Activated CD4-positive, CD25-positive, alpha-beta regulatory T cell (primary cell): ENCODE measurements at places on chromosomes 12 and 14.

GRCh38 chr14:39266525-39266870 lies 32.8 kb downstream of the MIA2 start:
- DNase-seq, result no peak

GRCh38 chr12:23006413-23006812 lies 381.4 kb downstream of the ETNK1 start:
- DNase-seq, result no peak

GRCh38 chr12:57151741-57152630 lies 4.6 kb upstream of the LRP1-AS start:
- no peak for DNase-seq

- DNase-seq, result no peak
Measured at GRCh38 chr14:65170768-65171507, 68.6 kb upstream of the MAX start.

- no peak for DNase-seq
Measured at GRCh38 chr14:61438860-61439765, 117.7 kb downstream of the PRKCH start.

GRCh38 chr12:42394429-42394828 lies 68.5 kb downstream of the PPHLN1 start:
- no peak for DNase-seq

- no peak for DNase-seq
Measured at GRCh38 chr12:76441016-76441415, 92.8 kb upstream of the BBS10 start.

GRCh38 chr14:37608649-37609048 lies 13.2 kb downstream of the TTC6 start:
- no peak for DNase-seq

DNA sequence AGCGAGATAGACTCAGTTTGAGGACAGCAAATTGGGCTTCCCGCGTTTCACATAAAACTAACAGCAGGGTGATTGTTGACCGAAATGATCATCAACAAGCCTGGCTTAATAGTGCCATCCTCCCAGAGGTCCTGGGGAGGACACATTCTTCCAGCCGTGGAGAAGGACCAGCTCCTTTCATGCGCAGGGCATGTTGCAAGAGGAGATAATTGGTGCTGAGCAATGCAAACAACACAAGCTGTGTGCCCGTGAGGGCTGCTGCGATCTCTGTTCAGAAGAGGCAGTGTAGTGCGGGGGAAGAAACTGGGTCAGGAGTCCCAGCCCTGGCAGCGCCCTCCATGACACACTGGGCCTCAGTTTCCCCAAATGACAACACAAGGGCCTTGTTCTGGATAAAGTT lies 54.3 kb downstream of the CCDC85C start:
- no peak for DNase-seq

DNA sequence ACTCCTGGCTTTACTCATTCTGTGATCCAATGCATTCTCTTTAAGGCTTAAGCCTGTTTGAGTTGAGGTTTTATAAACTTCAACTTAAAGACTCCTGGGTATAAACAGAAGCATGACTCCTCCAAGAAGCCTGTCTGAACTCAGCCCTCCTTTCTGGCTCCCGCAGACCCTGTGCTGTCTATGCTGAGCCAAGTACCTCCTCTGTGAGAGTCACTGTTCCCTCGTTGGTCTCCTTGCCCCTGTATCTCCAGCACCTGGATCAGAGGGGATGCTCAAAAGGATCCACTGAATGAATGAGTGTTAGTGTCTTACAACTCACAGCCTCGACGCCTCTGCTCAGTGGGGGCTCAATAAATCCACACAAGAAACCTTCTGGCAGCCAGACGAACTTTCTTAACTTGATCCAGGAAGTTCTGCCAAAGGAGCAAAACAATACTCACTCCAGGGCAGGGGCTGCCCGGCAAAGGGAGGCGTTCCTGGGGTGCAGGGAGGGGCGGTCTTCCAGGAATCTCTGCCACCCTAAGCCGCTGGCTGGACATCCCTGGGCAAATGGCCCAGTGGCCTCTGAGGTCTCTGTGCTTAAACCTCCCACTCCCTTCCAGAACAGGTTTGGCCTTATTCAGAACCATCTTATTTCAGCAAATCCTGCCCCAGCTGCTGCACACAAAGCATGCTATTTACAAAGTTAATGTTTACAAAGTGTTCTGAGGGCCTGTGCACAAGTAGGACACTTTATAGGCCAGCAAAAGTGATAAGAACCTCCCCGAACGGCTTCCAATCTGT lies 32.9 kb downstream of the MAP1LC3B2 start:
- no peak for DNase-seq

GRCh38 chr12:49039421-49040363 lies 20.9 kb downstream of the KMT2D start:
- no peak for DNase-seq

- peak; percentile 42 for DNase-seq
Measured at GRCh38 chr14:96592591-96593386, 90.6 kb downstream of the PAPOLA start.

DNA sequence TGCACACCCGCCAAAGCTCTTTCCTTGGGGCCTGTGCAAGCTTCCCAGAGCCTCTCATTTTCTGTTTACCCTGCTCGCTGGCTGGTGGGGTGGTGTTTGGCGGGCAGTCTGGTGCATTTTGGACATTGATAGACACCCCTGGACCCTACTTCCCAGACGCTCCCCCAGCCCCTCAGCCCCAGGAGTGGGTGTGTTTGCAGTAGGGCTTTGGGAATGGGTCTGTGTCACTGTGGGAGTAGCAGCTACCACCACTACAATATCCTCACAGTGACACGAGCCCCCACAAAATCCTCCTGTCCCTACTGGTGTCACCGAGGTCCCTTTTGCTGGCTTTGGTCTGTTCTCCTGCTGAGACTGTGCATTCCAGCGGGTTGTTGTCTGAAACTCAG lies 371.3 kb downstream of the TMEM121 start:
- DNase-seq, result no peak

GRCh38 chr14:27608377-27608776 lies 1010.5 kb upstream of the NOVA1 start:
- no peak for DNase-seq

- DNase-seq, result no peak
Measured at GRCh38 chr12:52126605-52127578, 47.4 kb downstream of the SMIM41 start.

DNA sequence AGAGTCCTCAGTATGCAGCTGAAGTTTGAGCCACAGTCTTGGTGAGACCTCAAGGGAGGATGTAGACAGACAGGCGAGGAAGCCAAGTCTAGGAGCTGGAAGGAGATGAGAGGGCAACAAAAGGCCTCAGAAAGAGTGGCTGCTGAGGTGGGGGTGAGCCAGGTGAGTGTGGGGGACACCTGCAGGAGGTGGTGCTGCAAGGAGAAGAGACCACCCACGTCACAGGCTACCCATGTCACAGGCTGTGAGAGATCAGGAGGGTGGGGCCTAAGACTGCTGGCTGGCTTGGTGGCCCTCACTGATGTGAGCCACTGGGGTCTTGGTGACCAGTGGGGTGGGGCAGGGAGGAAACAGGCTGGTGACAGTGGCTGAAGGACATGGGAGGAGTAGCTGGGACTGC lies 97.3 kb downstream of the KIF26A start:
- DNase-seq, result no peak

DNA sequence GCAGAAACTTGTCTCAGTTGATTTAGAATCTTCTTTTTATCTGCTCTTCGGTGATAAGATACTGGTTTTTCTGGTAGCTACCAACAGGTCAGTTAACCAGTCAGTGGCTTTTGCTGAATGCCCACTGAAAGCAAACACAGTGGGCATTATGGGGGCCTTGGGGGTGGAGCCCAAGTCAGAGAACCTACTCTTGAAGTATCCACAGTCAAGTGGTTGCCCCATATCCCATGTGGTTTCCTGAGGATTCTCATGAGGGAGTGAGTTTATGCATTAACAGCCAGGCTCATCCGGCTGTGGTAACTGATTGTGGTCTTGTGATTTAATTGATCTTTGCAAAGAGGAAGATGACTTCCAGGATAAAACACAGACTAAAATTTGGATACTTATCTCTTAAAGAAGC lies 83.7 kb downstream of the ST8SIA1 start:
- DNase-seq, result no peak

- no peak for DNase-seq
Measured at GRCh38 chr12:117040496-117040895, 58.7 kb downstream of the TESC start.

DNA sequence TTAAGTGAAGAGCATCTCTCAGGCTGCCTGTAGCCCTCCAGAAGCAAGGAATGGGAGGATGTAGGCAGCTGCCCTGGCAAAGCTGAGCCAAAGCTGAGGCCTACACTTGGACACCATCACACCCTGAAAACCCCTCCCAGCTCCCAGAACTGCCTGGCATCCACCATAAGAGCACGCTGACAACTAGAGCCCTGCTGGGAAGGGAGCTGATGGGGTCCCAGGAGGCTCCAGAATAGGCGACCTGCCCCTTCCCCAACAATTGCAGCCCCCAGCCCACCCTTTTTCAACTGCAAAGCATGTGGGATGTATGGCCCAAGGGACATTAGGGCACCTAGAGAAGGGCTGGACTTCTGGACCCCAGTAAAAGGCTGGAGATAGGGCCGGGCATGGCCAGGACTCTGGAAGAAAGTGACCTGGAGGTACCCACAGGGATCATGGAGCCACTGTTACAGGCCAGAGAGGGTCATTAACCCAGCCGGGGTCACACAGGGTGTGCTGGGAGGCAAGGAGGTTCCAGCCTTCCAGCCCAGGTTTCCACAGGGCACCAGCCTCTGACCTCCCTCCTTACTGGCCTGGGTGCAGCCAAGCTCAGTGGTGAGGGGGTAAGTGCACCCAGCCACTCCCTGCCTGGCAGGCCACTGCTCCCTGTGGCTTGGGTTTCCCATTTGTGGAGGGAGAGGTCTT lies 27.8 kb downstream of the FAM222A start:
- DNase-seq, result no peak

DNA sequence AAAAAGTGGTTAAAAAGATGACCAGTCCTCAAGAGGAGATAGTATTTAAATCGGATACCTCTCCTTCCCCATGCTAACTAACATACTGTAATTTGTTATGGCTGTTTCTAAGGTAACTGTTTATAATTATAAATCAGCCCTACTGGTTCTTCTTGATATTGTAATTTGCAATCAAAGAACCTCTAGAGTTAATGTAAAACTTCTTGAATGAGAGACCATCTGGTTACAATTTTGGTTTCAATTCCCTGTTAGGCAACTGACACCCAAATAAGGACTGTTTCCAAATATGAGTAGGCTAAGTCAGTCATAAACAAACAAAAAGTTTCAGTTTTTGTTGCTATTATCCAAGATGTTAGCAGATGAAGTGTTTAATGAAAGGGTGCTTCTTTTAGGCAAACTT lies 120.2 kb upstream of the DNM1L start:
- no peak for DNase-seq

DNA sequence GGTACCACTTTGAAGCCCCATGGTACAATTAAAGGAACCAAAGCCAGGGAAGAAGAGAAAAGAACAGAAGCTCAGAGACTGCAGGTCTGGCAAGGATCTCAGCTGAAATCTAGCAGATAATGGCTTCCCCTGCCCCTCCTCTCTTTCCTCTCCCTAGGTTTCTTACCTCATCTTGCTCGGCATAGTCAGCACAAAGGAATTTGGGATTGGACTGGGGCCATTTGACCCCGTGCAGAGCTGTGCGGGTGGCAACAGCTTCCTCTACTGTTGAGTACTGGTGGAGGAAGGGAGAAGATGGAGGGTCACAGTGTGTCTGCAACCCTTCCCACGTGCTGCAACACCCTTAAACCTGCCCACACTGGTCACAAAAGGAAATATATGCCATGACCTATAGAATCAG lies 4.7 kb upstream of the CDH24 start:
- no peak for DNase-seq

DNA sequence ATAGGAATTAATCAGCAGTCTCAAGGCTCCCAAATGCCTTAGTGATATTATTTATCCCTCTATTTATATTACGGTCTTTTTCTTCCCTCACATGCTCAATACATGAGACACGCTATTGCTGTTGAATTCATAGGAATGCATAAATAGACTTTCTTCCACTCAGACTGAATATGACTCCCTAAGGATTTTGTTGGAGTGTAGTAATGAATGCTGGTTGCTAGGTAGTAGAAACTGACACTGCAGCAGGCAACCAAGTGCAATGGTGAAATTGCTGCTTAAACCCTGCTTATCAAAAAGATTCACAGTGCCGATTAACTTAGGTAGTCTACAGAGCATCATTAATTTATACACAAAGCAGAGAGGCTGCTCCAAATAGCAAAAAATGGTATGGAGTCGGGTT lies 168.2 kb downstream of the KCNC2 start:
- no peak for DNase-seq

DNA sequence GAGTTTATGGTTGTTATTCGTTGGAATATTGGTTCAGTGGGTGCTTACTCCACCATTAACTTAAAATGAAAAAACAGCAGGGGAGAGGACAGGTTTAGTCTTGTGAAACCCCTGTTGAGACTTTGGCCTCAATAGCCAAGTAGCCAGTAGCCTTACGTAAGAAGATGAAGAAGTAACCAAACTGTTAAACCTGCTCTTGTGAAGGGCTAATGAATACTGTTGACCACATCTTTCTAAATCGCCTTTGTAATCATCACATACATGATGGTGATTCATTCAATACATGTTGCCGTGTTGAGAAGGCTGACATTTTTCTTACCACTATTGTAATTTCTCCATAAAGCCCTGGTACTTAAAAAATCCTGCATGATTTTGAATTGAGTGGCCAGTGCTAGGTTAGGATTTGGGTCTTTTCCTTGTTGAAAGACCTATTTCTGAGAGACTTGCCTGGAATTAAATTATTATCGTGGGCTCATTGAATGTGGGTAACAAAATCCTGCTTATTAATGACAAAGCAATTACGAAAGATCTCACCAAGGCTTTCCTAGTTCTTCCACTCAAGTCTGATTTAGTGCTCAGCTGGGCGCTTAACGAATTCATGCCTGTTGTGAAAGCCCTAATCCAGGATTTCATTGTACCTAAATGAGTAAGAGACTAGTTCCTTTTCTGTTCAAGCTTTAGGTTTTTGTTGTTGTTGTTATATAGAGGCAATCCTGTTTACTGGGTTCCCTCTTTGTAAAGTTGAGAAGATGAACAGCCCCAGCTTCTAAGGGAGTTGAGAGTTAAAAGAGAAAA lies 333.1 kb downstream of the FUT8 start:
- no peak for DNase-seq

GRCh38 chr14:102272392-102272791 lies 32.6 kb downstream of the MOK start:
- DNase-seq, result no peak

- no peak for DNase-seq
Measured at GRCh38 chr14:35234012-35234805, 58.0 kb upstream of the PSMA6 start.

DNA sequence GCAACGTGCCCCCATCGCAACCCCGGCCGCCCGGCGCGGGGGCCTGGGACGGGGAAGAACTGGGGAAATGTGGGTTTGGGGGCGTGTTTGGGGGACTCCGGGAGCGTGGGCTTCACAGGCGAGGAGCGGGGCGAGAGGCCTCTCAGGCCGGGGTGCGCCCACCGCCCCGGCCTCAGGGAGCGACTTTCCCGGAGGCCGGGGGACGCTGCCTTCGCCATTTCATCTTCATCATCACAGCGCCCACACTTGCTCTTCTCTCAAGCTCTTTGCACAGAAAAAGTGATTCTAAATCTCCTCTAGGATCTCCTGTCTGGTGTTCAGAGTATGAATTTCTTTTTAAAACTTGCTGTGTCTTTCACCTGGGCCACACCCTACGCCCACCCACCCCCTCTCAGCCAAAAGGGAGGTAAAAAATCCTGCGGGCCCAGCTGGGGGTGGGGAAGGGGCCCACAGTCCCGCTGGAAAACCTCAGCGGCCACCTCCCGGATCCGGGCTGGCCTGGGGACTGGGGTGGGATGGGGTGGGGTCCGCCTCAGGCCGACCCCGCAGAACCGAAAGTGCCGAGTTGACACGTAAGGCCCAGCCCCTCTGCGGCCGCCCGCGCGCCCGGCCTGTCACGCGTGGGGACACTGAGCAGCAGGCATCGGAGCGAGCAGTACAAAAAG lies 7.4 kb downstream of the CDKN1B start:
- no peak for DNase-seq

- DNase-seq, result no peak
Measured at GRCh38 chr14:89853936-89854693, 100.4 kb downstream of the EFCAB11 start.
